ENCODE measurements at places on chromosomes 3 and 15.

DNA sequence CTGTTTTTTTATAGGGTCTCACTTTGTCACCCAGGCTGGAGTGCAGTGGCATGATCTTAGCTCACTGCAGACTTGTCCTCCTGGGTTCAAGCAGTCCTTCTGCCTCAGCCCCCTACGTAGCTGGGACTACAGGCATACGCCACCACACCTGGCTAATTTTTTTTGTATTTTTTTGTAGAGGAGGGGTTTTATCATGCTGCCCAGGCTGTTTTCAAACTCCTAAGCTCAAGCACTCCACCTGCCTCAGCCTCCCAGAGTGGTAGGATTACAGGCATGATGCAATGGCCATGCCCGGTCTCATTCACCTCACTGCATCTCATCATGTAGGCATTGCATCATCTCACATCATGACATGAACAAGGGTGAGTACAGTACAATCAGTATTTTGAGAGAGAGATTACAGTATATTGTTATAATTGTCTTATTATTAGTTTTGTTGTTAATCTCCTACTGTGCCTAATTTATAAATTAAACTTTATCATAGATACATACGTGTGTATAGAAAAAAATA is 74.3 kb upstream of the EOMES start:
- no peak for DNase-seq

DNA sequence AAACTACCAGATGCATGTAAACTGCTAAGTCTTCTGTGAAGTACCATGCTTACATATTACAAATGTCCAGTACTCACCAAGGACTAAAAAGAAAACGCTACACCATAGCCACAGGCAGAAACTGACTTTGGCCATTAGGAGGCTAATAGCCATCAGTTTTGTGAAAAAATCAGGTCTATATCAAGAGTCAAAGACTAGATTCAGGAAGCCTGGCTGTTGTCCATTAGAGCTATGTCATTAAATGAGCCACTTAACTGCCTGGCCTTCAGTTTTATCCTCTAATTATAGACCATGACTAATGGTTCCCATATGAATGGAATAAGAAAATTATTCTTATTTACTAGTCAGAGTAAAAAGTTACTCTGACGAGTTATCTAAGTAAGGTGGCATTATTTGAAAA is 144.1 kb downstream of the VPS13C start:
- no peak for DNase-seq

- no peak for DNase-seq
These were observed 168.7 kb upstream of the TMCO5A start for GRCh38 chr15:37765786-37766185.

- DNase-seq, result no peak
These were observed 27.3 kb downstream of the CYP11A1 start for GRCh38 chr15:74340150-74340549.

- no peak for DNase-seq
These were observed 367.3 kb downstream of the OCA2 start for GRCh38 chr15:27731776-27732175.

DNA sequence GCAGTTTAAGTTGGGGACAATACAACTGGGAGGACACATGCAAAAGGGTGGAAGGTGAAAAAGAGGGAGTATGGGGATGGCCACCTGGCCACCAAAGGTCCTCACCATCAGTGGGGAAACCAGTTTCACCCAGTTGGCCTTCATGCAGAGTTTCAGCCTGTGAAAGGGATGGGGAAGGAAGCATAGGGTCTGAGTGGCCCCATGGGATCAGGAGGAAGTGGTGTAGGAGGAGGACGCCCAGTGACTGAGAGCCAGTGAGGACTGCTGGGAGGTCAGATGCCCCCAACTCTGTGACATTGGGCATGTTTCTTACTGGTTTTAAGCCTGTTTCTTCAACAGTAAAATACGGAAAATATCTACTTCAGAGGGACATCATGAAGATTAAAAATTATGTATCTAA is 16.3 kb downstream of the BCL2A1 start:
- no peak for DNase-seq

- DNase-seq, result no peak
These were observed 25.8 kb upstream of the NEDD4 start for GRCh38 chr15:56019060-56019793.

GRCh38 chr3:42871592-42872196 is 4.0 kb downstream of the CYP8B1 start:
- no peak for DNase-seq

DNA sequence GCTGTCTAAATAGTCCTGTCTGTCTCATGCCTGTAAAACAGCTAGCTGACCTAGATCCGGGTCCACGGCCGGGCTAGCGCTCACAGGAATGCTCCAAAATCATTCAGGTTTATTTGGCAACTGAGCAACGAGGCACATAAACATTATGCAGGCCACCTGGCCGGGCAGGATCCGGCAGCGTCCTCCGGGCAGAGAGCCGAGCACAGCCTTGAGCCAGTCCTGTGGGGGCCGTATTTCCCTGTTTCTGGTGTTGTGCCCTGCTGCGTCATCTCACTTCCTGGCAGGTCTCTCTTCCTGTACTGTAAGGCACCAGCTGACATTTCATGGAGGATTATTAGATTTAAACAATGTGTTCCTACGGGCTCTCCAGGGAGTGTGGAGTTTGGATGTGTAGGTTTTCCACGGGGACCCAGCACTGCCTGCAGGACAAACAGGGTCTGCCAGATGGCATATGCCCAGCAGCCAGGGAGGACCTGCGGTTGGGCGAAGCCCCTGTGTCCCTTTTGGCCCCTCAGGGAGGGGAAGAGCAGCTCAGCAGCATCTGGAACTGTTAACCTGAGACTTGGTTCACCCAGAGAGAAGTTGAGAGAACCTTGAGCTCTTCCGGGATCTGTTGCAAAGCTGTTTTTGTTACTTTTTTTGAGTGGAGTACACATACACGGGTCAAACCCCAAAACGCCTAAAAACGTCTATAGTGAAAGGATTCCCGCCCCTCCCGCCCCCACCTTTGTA is 16.6 kb upstream of the LRRK1 start:
- DNase-seq, result no peak

DNA sequence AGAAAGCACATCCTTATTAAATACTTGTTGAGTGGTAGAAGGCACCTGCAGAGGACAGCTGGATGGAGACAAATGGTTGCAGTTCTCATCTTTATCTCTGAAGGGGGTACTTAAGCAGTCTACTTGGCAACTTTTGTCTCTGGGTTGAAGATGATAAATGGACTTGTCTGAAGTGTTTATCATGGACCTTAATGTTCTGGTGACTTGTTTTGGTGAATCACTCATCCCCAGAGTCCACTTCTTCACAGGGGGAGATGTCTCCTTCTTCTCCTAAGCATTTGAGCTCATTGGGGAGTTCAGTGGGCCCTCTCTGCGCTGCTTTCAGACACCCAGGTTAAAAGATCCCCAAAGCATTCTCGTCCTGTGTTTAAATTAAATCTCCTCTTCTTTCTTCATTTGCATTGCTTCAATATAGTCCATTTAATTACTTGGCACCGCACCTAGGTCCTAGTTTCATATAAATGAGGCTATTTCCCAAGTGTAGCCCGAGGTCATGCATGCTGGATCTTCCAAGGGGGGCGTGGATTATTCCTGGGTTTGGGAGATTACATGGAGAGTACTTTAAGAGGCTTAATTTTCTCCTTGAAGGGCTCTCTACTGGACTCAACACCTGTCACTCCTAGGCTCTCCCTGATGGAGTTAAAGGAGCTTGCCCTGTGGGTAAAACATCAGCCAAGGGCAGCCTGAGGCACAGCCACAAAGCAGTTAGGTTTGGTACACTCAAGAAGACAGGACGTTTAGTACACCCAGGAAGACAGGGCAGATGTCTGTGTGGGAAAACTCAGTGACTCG is 239.3 kb upstream of the C2CD4B start:
- DNase-seq, result no peak

All from activated CD8-positive, alpha-beta memory T cell treated with anti-CD3 and anti-CD28 coated beads, Interleukin-2, amount 50 U/mL, for 4 hours (primary cell).